ENCODE measurements at places on chromosomes 5 and 9. TPM values are rescaled to one million over a fixed set of nuclear protein-coding genes. Genes with fewer than 3 reads are reported as not detected.

LRSAM1 gene
- 9.3 TPM for total RNA-seq

DENND1A gene
- total RNA-seq: 14.8 TPM

P4HA2 gene
- 201 TPM for total RNA-seq

SHC3 gene
- 17.8 TPM for total RNA-seq

MED7 gene
- total RNA-seq: 10.7 TPM

ARL14EPL gene
- not detected for total RNA-seq

CATSPER3 gene
- total RNA-seq: not detected

CCDC187 gene
- total RNA-seq: under 0.01 TPM

CTXN3 gene
- total RNA-seq: not detected

CARTPT gene
- not detected for total RNA-seq

IL7R gene
- 13.2 TPM for total RNA-seq

CRHBP gene
- 9.2 TPM for total RNA-seq

TMEM203 gene
- 36.9 TPM for total RNA-seq

SAXO1 gene
- under 0.01 TPM for total RNA-seq

ANKRD18B gene
- 2.8 TPM for total RNA-seq

HTR1A gene
- total RNA-seq: not detected

SPINK7 gene
- not detected for total RNA-seq

RASA1 gene
- total RNA-seq: 63.1 TPM

LCN10 gene
- not detected for total RNA-seq

IFNB1 gene
- not detected for total RNA-seq

PTGS1 gene
- 71.3 TPM for total RNA-seq

FAM221B gene
- not detected for total RNA-seq

SLC25A2 gene
- total RNA-seq: 0.19 TPM

PCDHB9 gene
- total RNA-seq: 0.56 TPM

SKP1 gene
- total RNA-seq: 271 TPM

ORM1 gene
- not detected for total RNA-seq

EQTN gene
- total RNA-seq: not detected

UNC5A gene
- under 0.01 TPM for total RNA-seq

ADAMTSL2 gene
- 1.2 TPM for total RNA-seq

IFNA2 gene
- not detected for total RNA-seq

CXCL14 gene
- under 0.01 TPM for total RNA-seq

CDC20B gene
- total RNA-seq: 0.56 TPM

GALNT12 gene
- 30.2 TPM for total RNA-seq

CDKN2B-AS1 gene
- total RNA-seq: 3.7 TPM

ODF2 gene
- total RNA-seq: 73.8 TPM

FLT4 gene
- total RNA-seq: 0.58 TPM

GCNT1 gene
- 26.8 TPM for total RNA-seq

PCDHA7 gene
- 2.5 TPM for total RNA-seq

FBLL1 gene
- total RNA-seq: 0.77 TPM

LMX1B gene
- under 0.01 TPM for total RNA-seq

DOCK8 gene
- total RNA-seq: 0.19 TPM

BHMT gene
- under 0.01 TPM for total RNA-seq

C1QTNF2 gene
- total RNA-seq: 0.28 TPM

CYSRT1 gene
- total RNA-seq: under 0.01 TPM

TBCA gene
- total RNA-seq: 175 TPM

RANBP17 gene
- total RNA-seq: 11.9 TPM

AJM1 gene
- 6.8 TPM for total RNA-seq

GNAQ gene
- total RNA-seq: 24.9 TPM

LURAP1L gene
- total RNA-seq: 6.1 TPM

ADAMTSL1 gene
- total RNA-seq: 63.1 TPM

Measured in regular cardiac myocyte (primary cell).